Skin of body (tissue), 3 donors: ENCODE measurements at places on chromosomes 16 and 17. TPM values are rescaled to one million over a fixed set of nuclear protein-coding genes. Genes with fewer than 3 reads are reported as not detected.

Gene HCRT
- total RNA-seq = not detected

Gene HASPIN
- 2.0 TPM for total RNA-seq

Gene ATP2A3
- total RNA-seq = 5.5 TPM

Gene OTOP3
- not detected for total RNA-seq

Gene TP53TG3D
- total RNA-seq = not detected

Gene CDH3
- 41.4 TPM for total RNA-seq

Gene PNMT
- not detected for total RNA-seq

Gene SPNS3
- total RNA-seq = 0.79 TPM
